Erythroblast (primary cell): ENCODE measurements at places on chromosomes 16 and 17.

DNA sequence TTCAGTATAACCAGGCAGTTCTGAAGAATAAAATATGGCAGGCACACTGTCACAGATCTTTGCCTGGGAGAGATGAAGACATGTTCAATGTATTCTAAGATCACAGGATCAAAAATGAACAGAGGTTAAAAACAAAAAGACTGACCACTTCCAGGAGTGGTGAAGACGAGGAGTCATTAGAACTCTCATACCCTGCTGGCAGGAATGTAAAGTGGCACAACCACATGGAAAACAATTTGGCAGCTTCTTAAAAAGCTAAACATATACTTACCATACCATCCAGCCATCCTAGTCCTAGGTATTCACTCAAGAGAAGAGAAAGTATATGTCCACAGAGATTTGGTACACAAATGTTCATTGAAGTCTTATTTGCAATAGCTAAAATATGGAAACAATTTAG is 406.3 kb downstream of the NPIPA8 start:
- DNase-seq = no peak

DNA sequence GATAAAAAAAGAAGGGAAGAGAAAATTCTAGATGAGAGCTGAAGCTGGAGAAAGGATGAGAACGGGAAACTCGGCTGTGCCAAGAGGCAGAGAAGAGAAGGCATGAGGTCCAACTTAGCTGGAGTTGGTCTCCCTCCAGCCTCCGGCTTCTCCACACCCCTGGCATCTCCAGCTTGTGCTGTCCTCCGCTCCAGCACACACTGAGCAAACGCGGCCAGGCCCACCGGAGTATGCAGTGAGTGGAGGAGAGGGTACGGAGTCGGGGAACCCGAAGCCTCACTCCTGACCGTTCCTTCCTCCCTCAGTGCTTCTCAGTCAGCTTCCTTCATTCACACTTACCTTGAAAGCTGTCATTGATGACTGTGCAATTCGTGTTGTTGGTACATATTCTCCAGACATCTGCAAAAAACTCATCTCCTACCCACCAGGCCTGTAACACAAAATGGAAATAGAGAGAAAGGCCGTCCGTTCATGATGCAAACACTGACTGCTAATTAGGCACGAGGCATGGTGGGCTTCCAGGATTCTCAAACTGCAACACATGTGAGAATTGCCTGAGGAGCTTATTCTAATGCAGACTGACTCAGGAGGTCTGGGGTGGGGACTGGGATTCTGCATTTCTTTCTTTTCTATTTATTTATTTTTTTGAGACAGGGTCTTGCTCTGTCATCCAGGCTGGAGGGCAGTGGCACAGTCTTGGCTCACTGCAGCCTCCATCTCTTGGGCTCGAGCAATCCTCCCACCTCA is 37.0 kb downstream of the EMP2 start:
- no peak for DNase-seq

GRCh38 chr17:29567304-29567553 is 392 bp upstream of the ABHD15 start:
- peak; percentile 50 for DNase-seq

- DNase-seq = no peak
Measured at GRCh38 chr17:61833536-61834193, 29.7 kb downstream of the BRIP1 start.

- no peak for DNase-seq
Measured at GRCh38 chr16:12390644-12391043, 413.0 kb downstream of the CPPED1 start.

DNA sequence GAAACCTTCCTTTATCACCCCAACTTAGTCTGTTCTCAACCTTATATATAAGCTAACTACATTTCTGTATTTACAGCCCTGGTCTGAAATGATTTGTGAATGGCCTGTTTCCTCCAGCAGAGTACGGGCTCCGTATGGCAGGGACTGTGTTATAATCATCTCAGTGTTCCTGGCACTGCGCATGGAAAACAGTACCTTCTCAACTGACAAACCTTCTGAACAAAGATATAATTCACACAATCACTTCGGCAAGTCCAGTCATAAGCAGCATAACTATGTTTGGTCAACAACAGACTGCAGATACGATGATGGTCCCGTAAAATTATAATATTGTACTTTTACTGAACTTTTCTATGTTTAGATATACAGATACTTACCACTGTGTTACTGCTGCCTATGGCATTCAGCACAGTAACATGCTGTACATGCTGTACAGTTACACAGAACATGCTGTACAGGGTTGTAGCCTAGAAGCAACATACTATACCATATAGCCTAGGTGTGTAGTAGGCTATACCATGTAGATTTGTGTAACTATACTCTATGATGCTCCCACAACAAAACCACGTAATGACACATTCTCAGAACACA is 30.0 kb downstream of the ANKFY1 start:
- DNase-seq = no peak
